ENCODE measurements at places on chromosomes 2 and 18.
A peak's percentile ranks its signal among the peaks of the same experiment; 100 is the strongest.

GRCh38 chr2:67871686-67872412, 191.0 kb downstream of the C1D start:
- no peak for DNase-seq

DNA sequence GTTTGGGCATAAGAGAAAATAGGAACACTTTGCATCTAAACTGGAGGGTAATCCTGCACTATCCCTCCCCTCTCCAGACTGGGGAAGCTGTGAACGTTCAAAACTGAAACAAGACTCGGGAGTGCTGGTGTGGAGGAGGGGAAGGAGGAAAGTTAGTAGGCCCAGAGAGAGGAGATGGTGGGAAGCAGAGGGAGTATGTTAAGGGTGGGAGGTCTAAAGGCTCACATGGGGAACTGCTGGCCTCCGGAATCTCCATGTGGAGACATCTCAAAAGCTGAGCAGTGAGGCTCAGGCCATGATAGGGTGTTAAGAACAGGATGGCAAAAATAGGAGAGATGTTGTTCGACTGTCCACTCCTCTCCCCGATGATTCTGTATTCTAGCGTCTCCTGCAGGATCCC, 47.9 kb downstream of the ADD2 start:
- no peak for DNase-seq

GRCh38 chr18:39862341-39862740, 2092.7 kb upstream of the PIK3C3 start:
- DNase-seq = no peak

DNA sequence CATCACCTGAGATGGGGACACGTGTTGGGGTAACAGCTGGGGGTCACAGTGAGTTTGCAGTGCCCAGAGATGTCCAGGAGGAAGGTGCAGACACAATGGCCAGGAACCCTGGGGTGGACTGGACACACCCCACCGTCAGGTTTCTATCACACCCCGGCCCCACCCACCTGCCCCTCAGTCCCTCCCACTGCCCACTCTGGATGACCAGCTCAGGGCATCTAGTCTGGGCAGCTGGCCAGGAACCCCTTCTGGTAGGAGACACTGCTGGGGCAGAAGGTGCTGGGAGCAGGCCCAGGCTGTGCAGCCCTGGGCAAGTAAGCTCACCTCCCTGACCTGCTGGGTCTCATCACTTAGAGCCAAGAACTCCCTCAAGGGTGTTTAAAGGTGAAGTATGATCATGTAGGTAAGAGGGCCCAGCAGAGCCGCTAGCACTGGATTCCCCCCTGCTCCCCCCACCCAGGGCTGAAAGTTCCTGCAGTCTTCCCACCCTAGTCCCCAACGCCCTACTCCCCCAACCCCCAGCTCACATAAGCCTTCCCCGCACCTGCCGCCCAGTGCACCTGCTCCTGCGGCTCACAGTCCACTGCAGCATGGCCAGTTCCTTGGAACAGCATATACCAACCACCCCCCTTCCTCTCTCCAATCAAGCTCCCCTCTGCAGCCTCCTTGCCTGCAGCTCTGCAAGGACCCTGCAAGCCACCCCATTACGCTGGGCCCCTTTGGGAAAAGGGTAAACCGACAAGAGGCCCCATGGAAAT, 17.3 kb downstream of the BIN1 start:
- no peak for DNase-seq

- DNase-seq = no peak
Observed at GRCh38 chr18:31430072-31430471, 17.5 kb upstream of the DSG3 start.

- DNase-seq = no peak
Observed at GRCh38 chr2:217186668-217187159, 326.9 kb upstream of the TNP1 start.

DNA sequence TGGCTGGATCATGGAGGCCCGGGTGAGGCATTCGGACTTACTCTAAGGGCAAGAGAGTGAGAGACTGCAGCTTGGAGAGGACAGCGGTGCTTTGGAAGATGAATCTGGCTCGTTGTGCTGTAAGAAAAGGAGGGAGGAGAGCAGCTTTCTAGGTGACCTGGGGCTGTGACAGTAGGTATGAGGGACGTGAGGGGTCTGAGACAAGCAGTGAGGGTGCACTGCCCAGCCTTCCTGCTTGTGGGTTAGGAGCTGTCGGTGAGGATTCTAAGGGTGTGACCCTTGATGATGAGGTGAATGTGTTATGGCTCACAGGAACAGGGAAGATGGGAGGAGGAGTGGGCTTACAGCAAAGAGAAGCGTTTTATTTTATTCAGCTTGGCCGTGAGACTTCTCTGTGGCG, 27.1 kb upstream of the RHOB start:
- no peak for DNase-seq

- no peak for DNase-seq
Observed at GRCh38 chr18:489244-490023, 11.1 kb downstream of the COLEC12 start.

DNA sequence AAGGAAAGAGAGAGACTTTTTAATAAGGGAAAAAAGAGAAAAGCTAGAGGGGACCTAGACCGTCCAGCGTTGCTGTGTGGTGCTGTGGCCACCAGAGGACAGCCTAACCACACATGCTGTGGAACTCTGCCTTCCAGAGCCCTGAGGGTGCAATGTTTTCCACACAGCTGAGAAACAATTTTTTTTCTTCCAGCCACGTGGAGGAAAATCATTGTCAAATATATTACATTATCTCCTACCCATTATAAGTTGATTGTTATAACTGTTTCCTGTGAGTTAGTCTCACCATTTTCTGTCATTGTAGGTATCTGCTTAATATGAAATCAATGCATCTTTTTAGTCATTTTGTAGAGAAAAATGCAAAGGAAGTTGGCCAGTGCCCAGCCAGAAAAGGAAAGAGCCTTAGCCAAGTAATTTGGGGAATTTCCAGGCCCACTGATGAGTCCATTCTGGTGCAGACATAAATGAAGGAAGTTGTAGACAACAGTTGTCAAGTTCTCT, 5.9 kb upstream of the MRPL19 start:
- DNase-seq = peak; percentile 34

DNA sequence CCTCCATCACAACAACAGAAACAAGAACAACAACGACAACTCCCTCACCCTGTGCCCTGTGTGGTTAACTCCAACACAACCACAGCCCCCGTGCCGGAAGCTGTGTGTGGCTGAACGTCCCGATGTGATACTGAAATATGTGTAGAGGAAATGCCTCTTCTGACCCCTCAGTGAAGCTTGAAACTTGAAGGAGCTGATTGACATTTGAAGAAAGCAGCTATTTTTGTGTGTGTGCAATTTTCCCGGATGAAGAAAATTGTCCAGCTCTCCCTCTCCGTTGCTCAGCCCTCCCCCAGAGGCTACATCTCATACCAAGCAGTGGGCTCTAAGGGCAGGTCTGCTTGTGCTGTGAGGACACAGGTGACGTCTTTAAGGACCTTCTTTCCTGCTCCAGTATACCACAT, 173.8 kb downstream of the ICOS start:
- no peak for DNase-seq

- no peak for DNase-seq
Observed at GRCh38 chr2:61962095-61962984, 56.9 kb downstream of the COMMD1 start.

- no peak for DNase-seq
Observed at GRCh38 chr2:161580426-161580825, 43.8 kb upstream of the SLC4A10 start.

GRCh38 chr2:236545814-236546480, 23.7 kb upstream of the ACKR3 start:
- no peak for DNase-seq

DNA sequence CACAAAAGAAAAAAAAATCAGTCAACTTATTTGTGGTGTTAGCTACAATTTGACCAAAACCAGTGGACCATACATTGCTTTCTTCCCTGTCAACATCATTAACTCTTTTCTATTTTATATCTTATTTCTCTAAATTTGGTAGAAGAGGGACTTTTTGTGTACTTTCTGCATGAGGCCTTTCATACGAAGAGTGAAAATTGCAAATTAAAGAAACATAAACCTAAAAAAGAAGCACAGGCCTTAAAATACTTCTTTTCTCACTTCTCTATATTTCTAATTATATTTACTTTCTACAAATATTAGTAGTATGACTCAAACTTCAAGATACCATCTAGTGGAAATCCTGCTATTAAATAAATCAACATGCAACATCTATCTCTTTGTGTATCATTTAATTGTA, 1073.4 kb upstream of the ZEB2 start:
- no peak for DNase-seq

DNA sequence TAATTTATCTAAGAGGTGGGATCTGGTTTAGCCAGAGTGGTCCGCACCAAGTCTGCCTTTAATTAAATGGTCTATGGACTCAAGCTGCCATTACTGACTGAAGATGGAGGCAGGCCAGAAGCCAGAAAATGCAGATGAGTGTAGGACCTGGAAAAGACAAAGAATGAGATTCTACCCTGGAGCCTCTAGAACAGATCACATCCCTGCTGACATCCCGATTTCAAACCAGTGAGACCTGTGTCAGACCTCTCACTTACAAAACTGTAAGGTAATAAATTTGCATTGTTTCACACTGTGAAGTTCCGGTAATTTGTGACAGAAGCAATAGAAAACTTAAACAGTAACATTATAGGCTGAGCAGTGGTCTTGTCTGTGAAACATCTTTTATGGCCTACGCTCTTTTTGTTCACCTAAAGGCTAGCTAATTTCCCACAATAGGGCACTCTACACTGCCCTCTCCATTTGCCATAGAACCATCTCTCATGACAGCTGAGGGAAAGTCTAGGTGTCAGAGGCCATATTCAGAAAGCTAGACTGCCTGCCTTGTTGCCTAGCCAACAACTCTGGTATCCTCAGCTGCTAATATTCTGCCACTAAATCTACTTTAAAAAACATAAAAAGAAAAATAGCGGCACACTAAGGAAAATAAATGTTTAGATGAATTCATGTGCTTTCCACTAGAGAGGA, 1396.2 kb upstream of the PIK3C3 start:
- DNase-seq = no peak

GRCh38 chr2:235580426-235581157, 86.7 kb downstream of the AGAP1 start:
- no peak for DNase-seq

DNA sequence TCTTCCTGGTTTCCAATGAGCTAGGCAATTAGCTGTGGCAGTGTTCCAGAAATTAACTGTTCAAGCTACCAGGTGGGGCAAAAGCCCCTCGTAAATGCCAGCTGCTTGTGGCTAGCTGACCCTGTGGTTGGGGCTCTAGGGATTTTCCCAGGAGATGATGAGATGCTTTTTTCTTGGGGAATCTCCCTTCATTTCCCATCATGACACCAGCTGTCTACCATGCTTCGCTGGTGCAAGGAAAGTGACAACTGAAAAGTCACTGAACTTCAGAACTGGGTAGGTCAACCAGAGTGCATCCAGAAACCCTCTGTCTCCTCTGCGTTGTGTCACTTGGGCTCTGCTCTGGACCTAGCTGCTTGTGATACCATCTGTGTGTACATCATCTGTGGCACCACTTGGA, 386.5 kb upstream of the DCC start:
- no peak for DNase-seq

GRCh38 chr18:48018851-48019250, 88.4 kb upstream of the SMAD2 start:
- DNase-seq = no peak

GRCh38 chr2:65429786-65430602, 2.4 kb downstream of the SPRED2 start:
- DNase-seq = no peak

DNA sequence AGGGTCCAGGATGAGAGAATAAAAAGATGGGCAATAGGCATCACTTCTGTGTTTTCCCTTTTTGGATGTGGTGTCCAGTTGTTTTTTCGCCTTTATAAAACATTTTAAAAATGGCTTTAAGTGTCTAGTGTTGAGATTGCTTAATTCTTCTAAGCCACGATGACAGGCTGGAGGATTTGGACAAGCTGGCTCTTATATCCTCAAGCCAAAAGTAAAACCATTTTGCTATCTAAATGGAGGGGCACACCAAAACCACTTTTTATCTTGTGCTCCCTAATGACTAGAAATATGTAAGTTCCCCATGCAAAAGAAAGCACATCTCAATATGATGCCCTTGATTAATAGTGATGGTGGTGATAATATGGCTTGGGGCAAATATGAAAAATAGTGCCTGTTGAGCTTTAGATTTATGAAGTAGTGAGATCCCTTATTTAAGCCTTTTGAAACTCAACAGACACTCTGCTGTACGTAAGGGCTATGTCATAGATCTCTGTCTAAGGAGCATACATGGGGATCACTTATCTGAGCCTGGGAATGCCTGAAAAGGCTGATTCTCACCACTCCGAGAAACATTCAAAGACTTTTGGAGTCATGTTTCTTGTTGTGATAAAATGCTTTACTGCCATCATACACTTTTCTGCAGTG, 185.5 kb downstream of the KCNS3 start:
- no peak for DNase-seq

- no peak for DNase-seq
Observed at GRCh38 chr2:75025633-75026380, 67.4 kb downstream of the POLE4 start.

GRCh38 chr2:109173311-109174171, 44.5 kb downstream of the SH3RF3 start:
- DNase-seq = no peak

DNA sequence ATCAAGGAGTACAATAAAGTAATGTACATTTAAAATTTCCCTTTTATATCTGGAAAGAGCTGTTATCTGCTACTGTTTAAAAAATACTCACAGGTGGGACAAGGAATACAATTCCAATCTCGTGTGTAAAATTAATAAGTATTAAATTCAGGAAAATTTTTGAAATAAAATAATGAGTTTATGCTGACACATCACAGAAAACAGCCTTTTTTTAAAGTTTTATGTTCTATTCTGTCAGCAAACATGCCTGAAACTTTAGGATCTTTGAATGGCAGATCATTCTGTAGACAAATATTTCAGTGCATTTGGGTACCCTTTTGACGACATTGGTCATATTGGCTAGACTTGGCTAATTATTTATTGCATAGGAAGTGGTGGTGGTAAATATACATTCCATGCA, 254.4 kb upstream of the ETAA1 start:
- DNase-seq = no peak

- no peak for DNase-seq
Observed at GRCh38 chr2:10839813-10840212, 27.2 kb upstream of the PDIA6 start.

DNA sequence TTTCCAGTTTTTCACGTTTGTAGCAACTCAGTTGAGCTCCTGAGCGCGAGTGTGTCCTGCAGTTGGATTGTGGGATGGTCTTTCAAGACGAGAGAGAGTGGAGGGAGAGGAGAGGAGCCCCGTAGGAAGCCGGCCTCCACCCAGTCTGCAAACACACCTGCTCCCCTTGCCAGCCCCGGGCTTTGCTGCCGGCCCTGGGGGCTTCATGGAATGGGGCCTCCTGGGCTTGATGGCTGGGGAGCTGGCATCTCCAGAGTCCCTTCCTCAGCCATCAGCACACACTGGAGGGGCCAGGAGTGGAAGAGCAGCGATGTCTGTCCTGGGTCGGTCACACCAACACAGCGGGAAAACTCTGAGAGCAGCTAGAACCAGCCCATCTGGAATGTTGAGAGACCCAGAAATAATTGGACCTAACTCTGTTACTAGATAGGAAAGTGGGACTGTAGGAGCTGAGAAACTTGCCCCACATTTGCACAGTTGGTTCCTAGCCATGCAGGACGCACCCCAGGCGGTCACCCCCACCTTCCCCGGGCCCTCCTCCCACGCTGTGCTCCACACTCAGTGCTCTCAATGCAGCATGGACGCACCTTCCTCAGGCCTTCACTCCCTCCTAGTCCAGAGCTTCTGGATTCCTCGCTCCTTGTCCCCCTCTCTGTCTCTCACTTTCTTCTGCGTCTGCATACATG, 69.6 kb downstream of the PTGR3 start:
- no peak for DNase-seq
